D341Med (cell line): ENCODE measurements at places on chromosomes 2 and 18.
A peak's percentile ranks its signal among the peaks of the same experiment; 100 is the strongest.

DNA sequence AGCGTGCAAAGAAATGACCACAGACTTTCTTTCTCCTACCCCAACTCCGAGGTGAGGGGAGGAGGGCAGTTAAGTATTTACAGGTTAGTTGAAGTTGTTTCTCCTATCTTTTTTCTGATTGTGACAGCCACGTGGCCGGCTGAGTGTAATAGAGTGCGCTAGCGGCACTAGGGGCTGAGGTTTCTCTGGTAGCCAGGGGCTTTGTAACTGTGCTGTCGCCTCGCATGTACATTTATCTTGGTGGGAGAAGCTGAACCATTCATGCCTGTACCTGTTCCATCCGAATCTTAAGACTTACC, 214.1 kb upstream of the STON1 start:
- DNase-seq, result peak; percentile 37

- no peak for DNase-seq
Measured at GRCh38 chr2:127887776-127888130, 2.0 kb upstream of the AMMECR1L start.

DNA sequence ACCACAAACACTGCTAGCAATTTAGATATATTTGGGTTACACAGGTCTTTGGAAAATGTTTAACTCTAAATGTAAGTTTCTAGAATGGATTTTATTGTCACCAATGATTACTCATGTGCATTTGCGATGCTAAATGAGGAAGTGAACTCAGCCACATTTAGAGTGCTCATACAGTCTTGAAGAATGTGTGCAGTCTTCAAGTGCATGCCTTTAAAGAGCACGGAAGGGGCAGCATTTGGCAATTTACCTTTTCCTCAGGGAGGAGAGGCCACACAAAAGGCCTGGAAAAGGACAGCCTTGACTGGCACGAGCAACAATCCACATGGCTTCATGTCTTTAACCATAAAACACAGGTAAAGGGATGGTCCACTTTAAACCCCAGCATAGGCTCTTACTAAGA, 78.5 kb upstream of the STK17B start:
- no peak for DNase-seq

DNA sequence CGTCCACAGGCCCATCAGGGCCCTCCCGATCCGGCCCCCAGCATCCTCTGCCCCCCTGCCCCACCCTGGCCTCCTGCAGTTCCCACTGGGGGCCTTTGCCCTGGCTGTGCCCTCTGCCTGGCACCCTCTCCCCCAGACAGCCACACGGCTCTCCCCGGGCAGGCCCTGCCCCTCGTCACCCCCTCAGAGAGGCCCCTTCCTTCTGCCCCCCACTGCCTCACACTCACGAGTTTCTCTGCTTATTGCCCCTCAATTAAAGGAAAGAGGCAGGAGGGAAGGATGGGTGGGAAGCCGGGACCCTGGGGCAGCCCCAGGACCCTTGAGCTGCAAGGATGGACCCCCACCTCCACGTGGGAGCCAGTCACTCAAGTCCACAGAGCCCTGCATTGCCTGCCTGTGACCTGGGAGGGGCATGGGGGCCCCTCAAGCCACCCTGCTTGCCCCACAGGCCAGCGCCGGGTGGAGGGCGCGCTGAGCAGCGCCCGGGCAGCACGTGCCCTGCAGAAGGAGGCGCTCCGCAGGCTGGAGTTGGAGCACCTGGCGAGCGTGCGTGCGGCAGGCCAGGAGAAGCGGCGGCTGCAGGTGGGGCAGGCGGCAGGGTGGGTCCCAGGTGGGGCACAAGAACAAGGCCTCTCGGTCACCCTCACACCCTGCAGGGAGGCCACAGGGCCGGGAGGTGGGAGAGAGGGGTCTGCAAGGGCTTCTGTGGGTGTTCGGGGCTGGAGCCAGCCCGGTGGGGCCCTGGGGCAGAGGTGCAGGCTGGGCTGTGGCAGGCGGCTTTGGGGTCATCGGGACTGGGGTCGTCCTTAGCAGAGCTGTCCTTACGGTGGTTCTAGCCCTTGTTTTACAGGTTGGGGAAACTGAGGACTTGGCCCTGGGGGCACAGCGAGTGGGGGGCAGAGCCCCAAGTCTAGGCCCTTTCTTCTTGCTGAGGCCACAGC, 30.5 kb upstream of the SNED1 start:
- DNase-seq, result no peak

- no peak for DNase-seq
Measured at GRCh38 chr18:7878265-7879211, 311.4 kb downstream of the PTPRM start.

- no peak for DNase-seq
Measured at GRCh38 chr2:203887677-203888076, 20.1 kb downstream of the CTLA4 start.

GRCh38 chr18:14089191-14089590, 43.0 kb downstream of the ZNF519 start:
- no peak for DNase-seq

DNA sequence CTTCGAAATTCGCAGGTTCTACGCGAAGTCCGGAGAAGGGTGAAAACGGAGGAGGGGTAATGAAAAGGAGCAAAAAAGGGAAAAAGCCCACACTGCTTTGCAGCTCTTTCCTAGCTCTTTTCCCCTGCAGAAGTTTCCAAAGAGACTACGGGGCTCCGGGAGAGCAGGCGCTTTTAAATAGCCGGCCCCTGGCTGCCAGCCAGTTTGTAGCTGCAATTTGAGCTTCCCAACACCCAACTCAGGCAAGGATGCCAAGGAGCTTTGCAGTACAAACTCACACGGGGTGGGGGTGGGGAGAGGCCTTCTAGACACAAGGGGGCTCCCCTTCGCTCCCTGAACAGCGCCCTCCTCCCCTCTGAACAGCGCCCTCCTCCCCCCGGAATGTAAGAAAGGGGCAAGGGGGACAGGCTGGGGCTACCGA, at the start of gene IGFBP5:
TSS of gene IGFBP5 (minus strand) at position 149 of the 421 bp plus-strand sequence. CDS start 774 bp downstream, outside the sequence.
- peak; percentile 48 for DNase-seq

DNA sequence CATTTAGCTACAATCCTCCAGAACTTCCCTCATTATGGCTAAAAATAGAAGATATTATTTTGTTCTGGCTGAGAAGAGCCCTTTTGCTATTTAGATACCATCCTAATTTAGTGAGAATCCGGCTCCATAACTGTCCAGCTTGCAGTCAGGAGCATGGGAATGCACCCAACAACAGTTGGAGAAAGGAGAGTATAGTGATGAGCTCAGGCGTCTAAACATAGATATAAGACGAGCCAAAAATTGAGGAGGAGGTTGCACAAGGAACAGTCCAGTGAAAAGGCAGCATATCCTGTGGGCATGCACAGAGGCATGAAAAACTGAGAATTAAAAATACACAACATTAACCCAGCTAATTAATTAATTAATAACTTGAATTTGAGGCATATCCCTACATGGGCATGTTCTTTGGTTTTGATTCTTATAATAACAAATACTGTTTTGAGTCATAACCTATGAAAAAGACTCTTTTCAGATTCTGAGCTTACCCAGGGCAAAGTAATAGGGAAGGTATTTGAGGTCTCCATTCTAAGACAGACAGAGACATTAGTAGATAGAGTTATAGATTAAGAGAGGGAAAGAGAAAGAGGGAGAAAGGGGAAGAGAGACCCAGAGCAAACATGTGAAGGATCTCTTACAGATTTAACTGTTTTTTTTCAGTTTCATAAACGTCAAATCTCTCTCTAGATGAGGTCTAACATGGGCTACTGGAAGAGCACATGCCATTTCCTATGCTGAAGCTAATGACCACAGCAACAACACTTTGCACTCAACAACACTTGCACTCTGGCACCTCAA, 311.2 kb downstream of the OSR1 start:
- DNase-seq, result no peak

- no peak for DNase-seq
Measured at GRCh38 chr2:60386436-60386835, 167.0 kb downstream of the BCL11A start.

- DNase-seq, result no peak
Measured at GRCh38 chr2:146642066-146642465, 1202.8 kb upstream of the ACVR2A start.

- no peak for DNase-seq
Measured at GRCh38 chr2:152611458-152612231, 105.6 kb downstream of the PRPF40A start.

GRCh38 chr2:53403792-53404413, 363.7 kb upstream of the CHAC2 start:
- DNase-seq, result no peak

- DNase-seq, result no peak
Measured at GRCh38 chr18:23784832-23785245, 95.6 kb downstream of the LAMA3 start.

DNA sequence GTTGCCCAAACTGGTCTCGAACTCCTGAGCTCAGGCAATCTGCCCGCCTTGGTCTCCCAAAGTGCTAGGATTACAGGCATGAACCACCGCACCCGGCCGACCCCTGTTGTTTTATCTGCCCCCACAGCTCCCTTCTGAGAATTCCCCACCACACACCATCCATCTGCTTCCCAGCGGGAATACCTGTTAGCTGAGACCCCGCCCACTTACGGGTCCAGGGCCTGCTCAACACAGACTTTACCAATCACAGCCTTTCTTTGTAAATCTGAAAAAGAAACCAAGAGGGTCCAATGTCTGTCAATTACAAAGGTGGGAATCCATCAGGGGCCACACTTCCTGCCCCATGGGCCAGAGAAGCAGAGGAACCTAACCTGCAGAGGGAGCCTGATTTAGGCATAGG, 14.2 kb upstream of the CABLES1 start:
- no peak for DNase-seq
